ENCODE measurements at places on chromosomes 13 and 19.

DNA sequence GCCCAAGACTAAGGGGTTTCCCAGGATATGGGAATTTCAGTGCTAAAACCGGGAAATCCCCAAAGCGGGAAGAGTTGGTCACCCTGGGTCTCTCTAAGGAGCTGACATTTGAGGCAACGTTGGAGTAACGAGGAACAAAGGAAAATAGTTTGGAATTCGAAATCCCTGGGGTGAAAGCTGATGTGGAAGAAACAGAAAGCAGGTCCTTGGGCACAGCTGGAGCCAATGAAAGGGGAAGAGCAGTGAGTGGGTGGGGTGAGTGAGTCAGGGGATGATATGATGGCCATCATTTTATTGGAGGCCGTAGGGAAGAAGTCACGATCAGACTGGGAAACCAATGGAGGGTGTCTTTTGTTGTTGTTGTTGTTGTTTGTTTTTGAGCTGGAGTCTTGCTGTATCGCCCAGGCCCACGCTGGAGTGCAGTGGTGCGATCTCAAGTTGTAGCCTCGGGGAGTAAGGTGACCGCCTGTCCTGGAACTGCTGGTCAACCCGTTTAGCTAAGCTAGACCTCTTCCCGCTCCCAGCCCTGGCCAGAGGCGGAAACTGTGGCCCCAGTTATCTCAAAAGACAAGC lies 3.4 kb upstream of the RFX2 start:
- no peak for DNase-seq

GRCh38 chr13:46587807-46588418 lies 34.9 kb downstream of the LRCH1 start:
- no peak for DNase-seq

DNA sequence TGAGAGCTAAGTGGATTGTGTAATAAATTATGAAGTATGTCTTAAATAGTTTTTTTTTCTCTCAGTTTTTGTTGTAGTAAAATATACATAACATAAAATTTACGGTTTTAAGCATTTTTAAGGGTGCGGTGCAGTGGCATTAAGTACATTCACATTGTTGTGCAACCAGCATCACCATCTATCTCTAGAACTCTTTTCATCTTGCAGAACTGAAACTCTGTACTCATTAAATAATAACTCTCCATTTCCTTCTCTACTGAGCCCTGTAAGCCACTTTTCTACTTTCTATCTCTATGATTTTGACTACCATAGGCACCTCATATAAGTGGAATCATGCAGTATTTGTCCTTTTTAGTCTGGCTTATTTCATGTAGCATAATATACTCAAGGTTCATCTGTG lies 87.1 kb downstream of the GJA3 start:
- DNase-seq, result no peak

DNA sequence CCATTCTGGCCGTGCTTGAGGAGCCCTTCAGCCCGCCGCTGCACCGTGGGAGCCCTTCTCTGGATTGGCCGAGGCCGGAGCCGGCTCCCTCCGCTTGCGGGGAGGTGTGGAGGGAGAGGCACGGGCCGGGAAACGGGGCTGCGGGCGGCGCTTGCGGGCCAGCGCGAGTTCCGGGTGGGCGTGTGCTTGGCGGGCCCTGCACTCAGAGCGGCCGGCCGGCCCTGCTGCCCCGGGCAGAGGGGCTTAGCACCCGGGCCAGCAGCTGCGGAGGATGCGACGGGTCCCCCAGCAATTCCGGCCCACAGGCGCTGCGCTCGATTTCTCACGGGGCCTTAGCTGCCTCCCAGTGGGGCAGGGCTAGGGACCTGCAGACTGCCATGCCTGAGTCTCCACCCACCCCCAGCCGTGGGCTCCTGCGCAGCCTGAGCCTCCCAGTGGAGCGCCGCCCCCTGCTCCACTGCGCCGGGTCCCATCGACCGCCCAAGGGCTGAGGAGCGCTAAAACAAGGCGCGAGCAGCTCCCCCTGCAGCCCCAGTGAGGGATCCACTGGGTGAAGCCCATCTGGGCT lies 76.5 kb downstream of the PCDH20 start:
- DNase-seq, result no peak

GRCh38 chr19:687569-688166 lies 7.6 kb downstream of the PRSS57 start:
- no peak for DNase-seq

DNA sequence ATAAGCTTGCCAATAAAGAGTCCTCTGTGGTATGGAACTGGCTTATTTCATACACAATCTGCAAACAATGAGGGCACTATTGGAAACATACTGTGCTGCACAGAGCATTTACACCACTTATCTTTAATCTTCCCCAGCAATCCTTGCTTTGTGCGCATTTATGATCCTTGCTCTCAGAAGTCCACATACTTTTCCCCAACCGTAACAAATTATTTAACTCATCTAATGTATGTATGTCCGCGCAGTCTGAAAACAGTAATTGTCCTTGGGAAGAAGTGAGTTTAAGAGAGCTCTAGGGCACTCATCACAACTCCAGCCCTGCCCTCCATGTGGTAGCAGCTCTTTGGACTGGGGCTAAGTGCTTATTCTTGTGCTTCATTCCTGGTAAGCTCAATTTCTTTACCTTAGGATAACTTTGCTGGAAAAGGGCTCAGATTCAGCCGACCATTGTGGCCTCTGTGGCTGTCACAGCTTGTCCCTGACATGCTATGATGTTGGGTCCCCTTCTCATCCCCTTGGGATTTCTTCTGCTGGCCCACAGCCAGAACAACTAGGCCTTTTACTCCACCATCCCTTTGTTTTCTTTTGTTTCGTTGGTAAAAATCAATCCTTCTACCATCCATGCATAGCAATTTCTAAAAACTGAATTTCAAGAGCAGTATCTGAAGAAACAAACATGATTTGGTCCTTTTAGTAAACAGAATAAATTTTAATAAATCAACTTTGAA lies 152.7 kb downstream of the TNFRSF19 start:
- no peak for DNase-seq

- DNase-seq, result no peak
Observed at GRCh38 chr19:46951171-46951986, 68.3 kb upstream of the NPAS1 start.

- no peak for DNase-seq
Observed at GRCh38 chr19:34049944-34050343, 122.4 kb upstream of the LSM14A start.

GRCh38 chr13:114134944-114135610 lies 2.7 kb upstream of the RASA3 start:
- DNase-seq, result no peak

DNA sequence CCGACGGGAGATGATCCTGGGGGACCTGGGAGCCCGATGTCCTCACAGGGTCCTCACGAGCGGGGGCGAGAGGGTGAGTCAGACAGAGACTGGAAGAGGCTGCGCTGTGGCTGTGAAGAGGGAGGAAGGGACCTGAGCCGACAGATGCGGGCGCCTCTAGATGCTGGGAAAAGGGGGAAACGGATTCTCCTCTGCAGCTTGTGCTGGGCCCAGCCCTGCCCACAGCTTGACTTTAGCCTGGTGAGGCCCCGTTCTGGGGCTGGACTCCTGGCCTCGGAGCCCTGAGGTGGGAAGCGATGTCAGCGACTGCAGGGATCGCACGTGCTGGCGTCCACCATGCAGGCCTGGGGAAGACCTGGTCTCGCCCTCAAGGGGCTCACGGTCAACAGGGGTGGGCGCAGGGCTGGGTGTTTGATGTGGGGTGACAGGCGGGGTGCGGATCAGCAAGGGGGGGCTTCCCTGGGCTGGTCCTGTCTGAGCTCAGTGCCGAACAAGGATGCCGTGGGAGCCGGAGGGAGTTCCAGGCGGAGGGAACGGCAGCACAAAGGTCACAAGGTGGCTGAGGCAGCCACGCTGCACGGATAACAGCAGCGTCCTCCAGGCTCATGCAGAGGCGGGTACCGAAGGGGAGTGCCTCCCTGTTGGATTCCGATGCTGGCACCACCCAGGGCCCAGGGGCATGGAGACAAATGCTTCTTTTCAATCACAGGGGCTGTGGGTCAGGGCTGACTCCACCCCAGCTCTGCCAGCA lies 31.8 kb downstream of the PIP5K1C start:
- DNase-seq, result no peak

DNA sequence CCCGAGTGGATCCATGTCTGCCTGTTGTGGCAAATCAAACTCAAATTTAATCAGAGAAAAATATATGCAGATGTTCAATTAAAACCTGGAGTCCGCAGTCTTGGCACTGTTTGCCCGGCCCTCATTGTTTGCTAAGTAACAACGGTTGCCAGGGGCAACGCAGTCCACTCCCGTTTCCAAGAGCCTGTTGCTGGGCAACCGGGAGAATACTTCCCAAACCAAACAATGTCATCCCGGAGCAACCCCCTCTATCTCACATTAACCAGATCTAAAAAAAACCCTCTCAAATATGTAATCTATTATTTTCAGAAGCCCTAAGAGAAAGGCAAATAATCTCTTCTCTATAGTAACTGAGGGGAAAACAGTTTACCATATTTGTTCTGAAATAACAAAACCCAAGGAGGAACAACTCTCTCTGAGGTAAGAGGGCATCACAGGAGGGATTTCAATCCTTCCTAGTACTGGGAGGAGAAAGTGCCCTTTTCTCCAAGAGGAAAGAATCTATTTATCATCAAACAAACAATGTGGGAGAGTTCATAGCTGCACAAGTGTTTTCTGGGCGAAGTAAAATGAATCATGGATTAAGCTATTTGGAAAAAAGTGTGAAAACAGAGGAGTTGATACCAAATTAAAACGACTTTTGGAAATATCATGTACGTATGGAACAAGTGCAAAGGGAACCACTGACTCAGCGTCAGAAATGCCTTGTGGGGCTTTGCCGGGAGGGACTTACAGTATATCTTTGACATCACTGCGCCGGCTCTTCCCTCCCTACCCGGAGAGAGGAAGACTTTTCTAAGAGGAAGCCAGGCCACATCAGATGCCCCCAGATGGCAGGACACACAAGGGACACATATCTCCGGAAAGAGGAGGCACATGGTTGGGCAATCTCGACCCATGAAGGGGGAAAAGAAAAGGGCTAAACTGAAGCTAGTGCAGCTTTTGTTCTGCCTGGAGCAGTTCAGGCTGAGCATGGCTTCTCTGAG lies 43.3 kb downstream of the RFX2 start:
- no peak for DNase-seq

DNA sequence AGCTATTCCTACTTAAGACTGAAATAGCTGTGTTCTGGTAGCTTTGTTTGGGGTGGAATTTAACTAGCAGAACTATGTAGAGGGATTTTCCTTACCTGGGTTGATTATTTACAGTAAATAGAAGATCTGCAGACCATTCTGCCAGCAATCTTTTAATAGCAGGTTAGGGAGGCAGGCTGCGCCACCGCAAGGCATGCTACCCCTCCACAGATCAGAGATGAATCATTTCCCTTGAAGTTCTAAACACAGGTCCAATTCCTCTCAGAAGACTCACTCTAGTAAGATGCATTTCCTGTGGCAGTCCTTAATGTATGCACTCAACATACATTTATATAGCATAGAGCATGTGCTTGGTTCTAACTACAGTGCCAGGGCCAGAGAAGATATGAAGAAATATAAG lies 109.0 kb downstream of the TNFRSF19 start:
- no peak for DNase-seq

DNA sequence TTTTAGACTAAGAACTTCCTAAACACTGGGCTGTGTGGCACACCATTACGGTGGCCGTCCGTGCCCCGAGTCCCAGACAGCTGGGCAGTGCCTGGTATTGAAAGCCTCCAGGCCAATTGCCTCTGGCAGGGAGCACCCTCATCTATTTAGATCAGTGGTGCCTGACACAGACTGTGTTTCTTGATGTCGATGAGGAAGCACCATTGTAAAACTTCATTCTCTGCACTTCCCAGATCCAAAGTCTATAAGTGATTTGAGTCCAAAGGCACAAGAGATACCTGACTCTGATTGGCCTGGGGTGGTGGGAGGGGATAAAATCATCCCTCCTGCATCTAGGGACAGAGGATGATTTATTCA lies 8.5 kb upstream of the STK24 start:
- DNase-seq, result no peak

- DNase-seq, result no peak
Observed at GRCh38 chr19:33863436-33863835, 66.8 kb downstream of the KCTD15 start.

- DNase-seq, result no peak
Observed at GRCh38 chr13:90187478-90188350, 1159.8 kb upstream of the MIR17HG start.

DNA sequence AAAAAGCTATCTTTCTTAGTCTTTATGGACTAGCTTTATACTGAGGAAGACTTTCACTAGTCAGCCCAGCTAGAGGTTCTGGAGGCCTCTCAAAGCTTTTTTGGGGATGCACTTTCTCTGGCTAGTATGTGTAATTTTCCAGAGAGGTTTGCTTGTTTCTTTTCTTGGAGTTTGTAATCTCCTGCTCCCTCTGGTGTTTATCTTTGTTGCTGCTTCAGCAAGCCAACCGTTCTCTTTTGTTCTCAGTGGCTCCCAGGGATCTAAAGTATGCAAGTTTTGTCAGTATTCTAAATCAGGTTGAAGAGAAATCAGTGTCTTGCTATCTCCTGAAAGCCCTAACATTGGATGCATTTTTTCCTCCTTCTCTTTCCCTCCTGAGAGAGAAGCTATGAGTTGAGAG lies 121.1 kb upstream of the MYO16 start:
- peak; percentile 11 for DNase-seq

DNA sequence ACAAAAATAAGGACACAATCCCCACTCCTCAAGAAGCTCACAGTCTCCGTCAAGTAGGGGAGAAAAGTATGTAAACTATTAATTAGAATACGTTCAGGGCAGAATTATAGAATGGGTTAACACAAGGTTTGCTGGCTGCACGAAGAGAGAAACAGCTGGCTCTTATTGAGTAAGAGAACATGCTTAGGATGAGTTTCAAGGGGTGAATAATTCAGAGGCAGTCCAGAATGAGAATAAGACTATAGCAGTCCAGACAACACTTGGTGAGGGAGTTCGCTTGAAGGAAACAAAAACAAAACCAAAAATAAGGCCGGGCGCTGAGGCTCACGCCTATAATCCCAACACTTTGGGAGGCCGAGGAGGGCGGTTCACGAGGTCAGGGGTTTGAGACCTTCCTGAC lies 61.9 kb downstream of the THSD1 start:
- DNase-seq, result no peak

GRCh38 chr13:51230477-51231105 lies 8.4 kb downstream of the FAM124A start:
- no peak for DNase-seq

GRCh38 chr19:57771417-57771816 lies 1.9 kb downstream of the ZNF586 start:
- no peak for DNase-seq

GRCh38 chr13:30172593-30173302 lies 134.6 kb downstream of the KATNAL1 start:
- no peak for DNase-seq

GRCh38 chr19:50238043-50238442 lies 34.6 kb downstream of the MYH14 start:
- no peak for DNase-seq

- DNase-seq, result no peak
Observed at GRCh38 chr19:12052091-12052496, 667 bp downstream of the ZNF878 start.
